ENCODE measurements at places on chromosomes 1 and 21. TPM values are rescaled to one million over a fixed set of nuclear protein-coding genes. Genes with fewer than 3 reads are reported as not detected.

The SH2D5 gene
- total RNA-seq, result 3.1 TPM

The VAMP4 gene
- total RNA-seq, result 6.6 TPM

The OR2T33 gene
- not detected for total RNA-seq

The ADGRB2 gene
- total RNA-seq, result 4.7 TPM

The PGBD5 gene
- total RNA-seq, result not detected

The KRTAP11-1 gene
- 0.73 TPM for total RNA-seq

The OR2L13 gene
- not detected for total RNA-seq

The SPRR2A gene
- not detected for total RNA-seq

The RNF186 gene
- not detected for total RNA-seq

The S100A12 gene
- not detected for total RNA-seq

The S100A7A gene
- total RNA-seq, result not detected

The C1orf21 gene
- 8.6 TPM for total RNA-seq

The UCHL5 gene
- total RNA-seq, result 34.8 TPM

The RNU5D-1 gene
- not detected for total RNA-seq

The ADGRL4 gene
- total RNA-seq, result 37.3 TPM

The CYP4A22 gene
- not detected for total RNA-seq

The FMOD gene
- 0.59 TPM for total RNA-seq

The FAM78B gene
- total RNA-seq, result 0.98 TPM

The DNAI4 gene
- total RNA-seq, result 3.5 TPM

The DCST2 gene
- total RNA-seq, result not detected

The SOX13 gene
- total RNA-seq, result 12.9 TPM

The SIM2 gene
- total RNA-seq, result not detected

The RABGGTB gene
- 93.0 TPM for total RNA-seq

The KLHL20 gene
- 18.7 TPM for total RNA-seq
